ENCODE measurements at places on chromosomes 16 and 17. TPM values are rescaled to one million over a fixed set of nuclear protein-coding genes. Genes with fewer than 3 reads are reported as not detected.

The KIFC3 gene
- total RNA-seq = 14.0 TPM

The TNRC6C gene
- 40.3 TPM for total RNA-seq

The SKAP1 gene
- total RNA-seq = 0.64 TPM

The PPL gene
- total RNA-seq = 3.3 TPM

The FAM20A gene
- total RNA-seq = 2.8 TPM

The SLC6A2 gene
- total RNA-seq = 2.4 TPM

The C16orf92 gene
- not detected for total RNA-seq

The SSTR5 gene
- not detected for total RNA-seq

The CCL1 gene
- total RNA-seq = not detected

The PPP1R1B gene
- total RNA-seq = 6.1 TPM
